ENCODE measurements at places on chromosomes 3 and 15.

DNA sequence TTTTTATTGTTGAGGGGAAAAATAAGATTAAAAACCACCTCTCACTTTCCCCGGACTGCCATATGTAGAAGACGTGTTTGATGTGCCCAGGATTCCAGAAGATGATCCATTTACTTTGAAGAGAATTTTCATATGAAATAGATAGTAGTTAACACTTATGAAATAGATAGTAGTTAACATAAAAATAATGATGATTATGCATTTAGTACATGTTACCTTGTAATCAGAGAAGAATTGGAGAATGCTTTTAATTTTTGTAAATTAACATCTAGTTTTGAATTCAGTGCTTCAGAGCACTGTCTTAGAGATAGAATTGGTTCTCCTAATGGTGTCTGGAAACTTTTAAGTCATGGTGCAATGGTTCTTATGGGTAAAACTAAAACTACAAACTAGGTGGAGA, 46.1 kb upstream of the CRTC3 start:
- DNase-seq: no peak

- no peak for DNase-seq
Observed at GRCh38 chr15:23516866-23517265, 48.6 kb upstream of the MKRN3 start.

GRCh38 chr15:92990031-92990430, 89.9 kb downstream of the CHD2 start:
- no peak for DNase-seq

DNA sequence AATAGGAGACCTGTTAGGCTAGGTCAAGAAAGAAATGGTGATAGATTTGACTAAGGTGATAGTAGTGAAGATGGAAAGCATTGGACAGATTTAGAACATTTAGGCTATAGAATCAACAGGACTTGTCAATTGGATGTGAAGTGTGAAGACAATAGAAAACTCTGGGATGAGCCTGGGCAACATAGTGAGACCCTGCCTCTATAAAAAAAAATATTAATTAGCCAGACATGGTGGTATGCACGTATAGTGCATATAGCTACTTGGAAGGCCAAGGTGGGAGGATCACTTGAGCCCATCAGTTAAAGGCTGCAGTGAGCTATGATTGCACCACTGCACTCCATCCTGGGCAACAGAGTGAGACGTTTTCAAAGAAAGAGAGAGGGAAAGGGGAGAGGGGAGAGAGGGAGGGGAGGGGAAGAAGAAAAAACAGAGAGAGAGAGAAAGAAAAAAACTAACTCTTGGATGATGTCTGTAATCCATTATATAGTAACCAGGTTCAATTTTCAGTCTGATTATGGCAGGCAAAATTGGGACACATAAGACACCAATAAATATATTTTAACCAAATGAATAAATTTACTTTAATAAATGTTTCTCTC, 9.6 kb downstream of the SENP8 start:
- DNase-seq: no peak

GRCh38 chr15:79903144-79903543, 6.3 kb upstream of the MTHFS start:
- DNase-seq: no peak

DNA sequence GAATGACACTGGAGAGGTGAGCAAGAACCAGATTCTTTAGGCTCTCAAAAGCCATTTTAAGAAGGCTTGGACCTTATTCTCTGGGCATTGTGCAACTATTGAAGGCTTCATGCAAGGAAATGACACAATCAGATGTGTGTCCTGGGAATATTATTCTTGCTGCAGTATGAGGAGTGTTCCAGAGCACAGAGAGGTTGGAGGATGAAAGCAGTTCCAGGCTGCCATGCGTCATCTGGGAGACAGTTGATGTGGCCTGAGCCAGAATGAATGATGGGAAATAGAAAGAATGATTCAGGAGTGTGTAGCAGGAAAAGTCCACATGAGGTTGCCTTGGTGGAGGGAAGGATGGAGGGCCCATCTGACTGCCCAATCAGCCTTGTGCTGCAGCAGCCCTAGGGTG, 123.1 kb downstream of the CHCHD6 start:
- DNase-seq: peak; percentile 61

- no peak for DNase-seq
Observed at GRCh38 chr3:94522488-94522887, 459.6 kb downstream of the NSUN3 start.

GRCh38 chr15:73899197-73900094, 26.1 kb downstream of the TBC1D21 start:
- DNase-seq: no peak

DNA sequence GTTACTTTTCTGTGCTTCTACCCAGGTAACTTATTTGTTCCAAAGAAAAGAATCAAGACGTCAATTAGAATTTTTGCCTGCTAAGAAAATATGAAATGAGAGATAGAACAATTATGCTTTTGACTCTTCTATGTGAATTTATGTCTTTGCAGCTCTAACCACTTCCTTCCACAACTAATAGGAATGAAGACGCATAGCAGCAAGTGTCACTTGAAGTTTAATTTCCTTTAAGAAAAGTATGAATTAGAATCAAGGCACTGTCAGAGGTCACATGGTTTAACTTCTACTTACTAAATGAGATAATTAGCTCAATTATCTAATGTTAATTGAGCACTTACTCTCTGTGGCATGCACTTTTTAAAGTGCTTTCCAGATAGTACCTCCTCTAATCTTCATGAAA, 3.3 kb downstream of the WDR49 start:
- DNase-seq: no peak

DNA sequence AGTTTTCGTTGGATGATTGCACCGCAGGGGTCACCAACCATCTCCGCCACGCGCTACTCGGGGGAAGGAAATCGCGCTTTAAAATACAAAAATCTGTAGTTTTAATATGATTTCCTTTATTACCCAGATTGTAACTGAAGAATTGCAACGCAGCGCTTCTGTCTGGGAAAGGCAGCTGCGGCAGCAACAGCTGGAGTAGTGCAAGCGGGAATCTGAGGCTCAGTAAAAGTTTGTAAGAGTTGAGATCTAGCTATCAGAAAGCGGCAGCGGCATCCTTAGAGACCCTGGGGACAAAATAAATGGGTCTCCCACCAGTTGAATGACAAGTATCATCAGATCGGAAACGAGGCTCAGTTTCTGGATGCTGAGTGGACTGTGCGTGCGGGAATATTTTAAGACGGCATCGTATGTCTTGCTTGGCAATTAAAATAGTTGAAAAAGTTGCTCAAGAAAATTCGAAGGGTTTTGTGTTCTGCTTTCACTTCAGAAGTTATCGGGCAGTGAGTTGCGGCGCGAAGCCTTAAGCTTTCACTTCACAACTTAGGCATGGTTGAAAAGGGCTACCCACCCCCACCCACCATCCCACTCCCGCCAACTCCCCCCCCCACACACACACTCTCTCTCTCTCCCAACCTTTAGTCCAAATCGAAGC, 2.7 kb downstream of the MECOM start:
- DNase-seq: peak; percentile 36

GRCh38 chr15:100078511-100079220, 263.1 kb downstream of the ADAMTS17 start:
- DNase-seq: no peak

- no peak for DNase-seq
Observed at GRCh38 chr3:72150634-72151412, 365.9 kb upstream of the PROK2 start.

- no peak for DNase-seq
Observed at GRCh38 chr15:60827492-60827891, 348.6 kb upstream of the ICE2 start.

DNA sequence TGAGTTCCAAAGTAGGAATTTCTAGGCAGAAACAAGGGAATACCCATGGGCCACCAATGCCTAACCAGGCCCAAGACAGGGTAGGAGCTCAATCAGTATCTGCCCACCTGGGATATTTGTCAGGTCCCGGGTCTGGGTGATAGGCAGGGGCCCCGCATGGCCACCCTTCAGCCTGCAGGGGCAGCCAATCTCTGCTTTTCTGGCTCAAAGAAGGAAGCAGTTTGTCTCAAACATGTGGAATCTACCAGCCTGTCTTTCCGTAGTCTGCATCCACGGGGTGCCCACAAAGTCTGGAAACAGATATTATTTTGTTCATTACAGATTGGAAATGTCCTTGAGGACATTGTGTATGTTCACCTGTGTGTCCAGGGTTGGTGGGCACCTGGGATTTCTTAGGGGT, 56.2 kb downstream of the CEMIP start:
- no peak for DNase-seq

DNA sequence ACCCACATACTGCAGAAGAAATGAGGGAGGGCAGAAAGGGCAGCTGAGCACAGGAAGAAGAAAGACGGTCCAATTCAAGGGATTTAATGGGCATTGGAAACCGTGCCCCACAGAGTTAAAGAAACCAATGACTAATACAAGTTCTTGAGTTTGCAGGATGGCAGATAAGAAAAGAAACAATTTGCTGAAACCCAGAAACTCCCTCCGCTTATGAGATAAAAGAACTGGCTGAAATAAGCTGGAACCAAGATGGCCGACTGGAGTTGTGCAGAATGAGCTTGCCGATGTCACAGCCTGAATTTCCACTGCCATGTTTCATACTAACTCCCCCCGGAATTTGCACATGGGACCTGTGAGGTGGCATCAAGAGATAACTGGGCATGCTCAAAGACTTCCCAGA, 47.1 kb downstream of the SCAP start:
- DNase-seq: no peak

DNA sequence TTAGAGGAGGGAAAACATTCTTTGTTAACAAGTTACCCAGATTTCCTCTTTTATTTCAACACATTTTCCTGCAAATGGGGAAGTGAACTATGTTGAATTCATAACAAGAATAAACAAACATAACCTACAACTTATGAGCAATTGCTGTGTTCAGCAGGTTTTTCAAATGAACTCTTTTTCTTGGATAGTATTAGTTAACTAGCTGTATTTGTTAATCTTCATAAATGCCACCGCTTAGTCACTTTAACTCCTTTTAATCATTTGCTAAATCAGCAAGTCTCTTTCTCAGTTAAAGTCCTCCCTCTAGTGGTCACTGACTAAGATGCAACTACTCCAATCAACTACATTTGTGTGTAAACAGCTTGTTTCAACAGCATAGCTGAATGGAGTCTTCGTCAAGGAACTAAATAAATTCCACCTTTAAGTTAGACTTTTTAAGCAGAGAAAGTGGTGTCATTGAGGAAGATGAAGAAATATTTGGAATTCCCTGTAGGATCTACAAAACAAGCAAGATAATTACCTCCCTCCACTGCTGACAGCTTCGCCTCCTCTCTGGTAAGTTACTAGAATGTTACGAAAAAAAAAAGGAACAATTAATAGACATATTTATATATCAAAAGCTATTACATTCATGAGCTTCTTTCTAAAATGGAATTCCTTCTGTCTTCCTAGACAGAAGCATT, 1122.0 kb downstream of the ROBO1 start:
- no peak for DNase-seq

DNA sequence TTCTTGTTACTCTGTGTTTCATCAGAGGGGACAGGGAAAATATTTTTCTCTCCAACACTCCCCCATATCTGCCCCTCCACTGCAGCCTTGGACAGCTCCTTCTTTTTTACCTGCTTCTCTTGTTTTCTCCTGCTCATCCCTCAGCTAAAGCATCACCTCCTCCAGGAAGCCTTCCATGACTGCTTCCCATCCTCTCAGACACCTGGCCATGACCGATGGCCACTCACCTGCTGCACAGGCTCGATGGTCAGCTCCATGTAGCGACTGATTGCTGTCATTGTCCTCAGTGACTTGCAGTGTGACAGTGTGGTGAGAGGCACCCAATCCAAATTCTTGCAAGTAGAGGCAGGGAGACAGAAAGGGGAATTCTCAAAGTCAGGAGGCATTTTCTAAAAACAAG, 22.5 kb downstream of the TMEM44 start:
- DNase-seq: no peak

DNA sequence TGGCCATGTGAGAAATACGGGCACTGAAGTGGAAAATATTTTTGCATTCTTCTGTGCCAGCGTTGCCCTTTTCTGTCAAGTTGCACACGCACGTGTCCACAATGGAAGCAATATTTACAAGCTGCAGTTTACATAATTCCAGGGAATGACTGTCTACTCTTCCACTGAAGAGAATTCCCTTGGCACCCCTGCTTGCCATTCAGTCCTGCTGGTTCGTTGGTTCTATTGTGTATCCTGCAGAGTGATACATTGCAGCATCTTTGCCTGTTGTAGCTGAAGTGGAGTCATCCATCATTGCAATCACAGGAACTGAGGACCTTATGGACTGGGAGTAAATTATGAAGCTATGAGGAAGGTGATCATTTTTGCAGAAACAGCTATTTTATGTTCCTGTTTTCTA, 759.4 kb downstream of the ROBO2 start:
- no peak for DNase-seq

GRCh38 chr15:63381301-63382204, at the start of gene CA12:
TSS of gene CA12 (minus strand) at chr15:63381846. CDS start at chr15:63381720, 126 bp downstream.
- DNase-seq: no peak

DNA sequence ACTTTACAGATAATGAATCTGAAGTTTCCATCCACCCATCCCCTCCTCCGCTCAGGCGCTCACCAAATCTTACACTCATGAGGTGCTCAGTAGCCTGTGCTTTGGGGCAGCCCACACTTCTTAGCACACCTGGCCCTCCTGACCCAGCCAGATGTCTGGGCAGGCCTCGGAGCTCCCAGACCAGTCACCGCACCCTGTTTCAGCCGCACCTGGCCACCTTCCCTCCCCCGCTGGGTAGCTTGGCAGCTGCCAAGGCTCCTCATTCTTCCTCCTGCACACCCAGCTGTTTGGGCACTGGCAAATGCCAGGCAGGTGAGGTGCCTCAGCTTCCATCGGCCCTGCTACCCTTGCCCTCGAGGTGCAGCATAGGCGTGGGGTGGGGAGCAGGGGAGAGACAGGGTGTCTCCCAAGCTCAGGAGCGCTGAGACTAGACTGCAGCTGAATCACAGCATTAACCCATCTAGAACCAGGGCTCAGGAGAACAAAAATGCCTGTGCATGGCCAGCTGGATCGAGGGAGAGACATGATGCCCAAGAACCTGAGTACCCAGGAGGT, 45.8 kb downstream of the CDC25A start:
- DNase-seq: no peak

DNA sequence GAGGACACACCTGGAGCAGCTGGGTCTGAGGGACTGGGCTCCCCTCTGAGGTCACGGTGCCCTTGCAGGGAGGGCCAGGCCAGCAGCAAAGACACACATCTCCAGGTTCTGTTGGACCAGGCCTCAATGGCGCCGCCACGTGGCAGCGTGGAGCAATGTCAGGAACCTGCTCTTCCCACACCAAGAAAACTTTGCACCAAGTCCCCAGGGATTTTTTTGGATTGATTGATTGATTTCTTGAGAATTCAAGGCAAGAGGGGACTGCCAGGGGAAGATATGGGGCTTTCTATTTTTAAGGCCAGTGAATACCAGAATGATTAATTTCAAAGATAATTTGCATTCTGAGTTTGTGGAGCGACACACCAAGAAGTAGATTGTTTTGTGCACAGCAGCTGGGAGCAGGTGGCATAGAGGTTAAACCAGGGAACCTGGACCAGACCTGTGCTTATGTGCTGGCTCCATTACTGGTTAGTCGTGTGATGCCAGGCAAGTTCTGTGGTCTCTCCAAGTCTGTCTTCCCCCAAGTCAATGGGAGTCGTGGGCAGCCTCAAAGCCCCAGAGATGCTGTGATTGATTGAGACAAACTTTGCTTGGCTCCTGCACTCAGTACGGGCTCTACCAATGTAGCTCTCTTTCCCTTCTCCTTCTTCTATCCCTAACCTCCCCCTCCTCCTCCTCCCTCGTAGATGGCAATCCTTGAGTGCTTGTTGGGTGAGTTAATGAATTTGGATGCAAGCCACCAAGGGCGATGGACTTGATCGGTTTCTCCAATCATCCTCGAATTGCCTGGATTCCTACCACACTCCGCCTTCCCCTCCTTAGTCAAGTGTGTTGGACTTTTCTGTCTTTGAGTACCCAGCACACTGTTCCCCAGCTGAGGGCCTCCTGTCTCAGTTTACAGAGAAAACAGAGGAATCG, 96.2 kb upstream of the TRPM1 start:
- no peak for DNase-seq

- no peak for DNase-seq
Observed at GRCh38 chr3:49123687-49124086, 3.1 kb upstream of the USP19 start.
